ENCODE measurements at places on chromosomes 3 and 15. TPM values are rescaled to one million over a fixed set of nuclear protein-coding genes. Genes with fewer than 3 reads are reported as not detected.

Gene FHIT
- total RNA-seq = 41.2 TPM

Gene DNAH12
- total RNA-seq = 0.06 TPM

Gene FBXW12
- total RNA-seq = not detected

Gene GPR87
- 0.40 TPM for total RNA-seq

Gene DLL4
- not detected for total RNA-seq

Gene SLC25A38
- 35.1 TPM for total RNA-seq

Gene GOLGA8J
- total RNA-seq = not detected

Gene CALML4
- 13.5 TPM for total RNA-seq

Gene PLCH1
- 0.37 TPM for total RNA-seq

Gene TLR9
- total RNA-seq = 0.65 TPM

Gene KLF15
- not detected for total RNA-seq

Gene HHATL
- total RNA-seq = not detected

Gene SMCO1
- total RNA-seq = not detected

Gene GPX1
- total RNA-seq = 89.7 TPM

Gene KY
- total RNA-seq = not detected

Gene C3orf20
- total RNA-seq = 0.10 TPM

Gene GOLGA8M
- 1.7 TPM for total RNA-seq

Gene HES1
- 2.4 TPM for total RNA-seq

Gene CACNA2D3
- not detected for total RNA-seq

Gene DYNLT2B
- total RNA-seq = 20.3 TPM

Gene NOX5
- not detected for total RNA-seq

Gene DUOX1
- total RNA-seq = not detected

Gene CLDN16
- not detected for total RNA-seq

Gene OXNAD1
- 70.4 TPM for total RNA-seq

Gene CPN2
- not detected for total RNA-seq

Gene PLSCR2
- not detected for total RNA-seq

Gene SLC51B
- total RNA-seq = not detected

Gene GP5
- 1.3 TPM for total RNA-seq

Gene STRIT1
- total RNA-seq = not detected

Gene PLS1
- 2.1 TPM for total RNA-seq

Gene TFDP2
- 23.5 TPM for total RNA-seq

Gene OCA2
- not detected for total RNA-seq

Gene LRRN1
- total RNA-seq = 0.46 TPM

Gene GOLGA6A
- total RNA-seq = not detected

Gene SEMA3F
- not detected for total RNA-seq

Gene SLC35G2
- total RNA-seq = not detected

Gene TTLL13
- total RNA-seq = 0.87 TPM

Gene CAV3
- total RNA-seq = not detected

Gene SEMA3B
- total RNA-seq = 0.37 TPM

Gene ESYT3
- 0.44 TPM for total RNA-seq

Gene DUSP7
- 38.3 TPM for total RNA-seq

Gene PLA2G4E
- total RNA-seq = not detected

Gene TIPARP
- 58.0 TPM for total RNA-seq
